Spinal cord (tissue), 10 donors: ENCODE measurements at places on chromosomes 1 and 21. TPM values are rescaled to one million over a fixed set of nuclear protein-coding genes. Genes with fewer than 3 reads are reported as not detected.

SGIP1 gene
- 24.0 TPM for total RNA-seq

GBP3 gene
- total RNA-seq, result 5.8 TPM

OLIG2 gene
- total RNA-seq, result 42.2 TPM

FAM177B gene
- 0.40 TPM for total RNA-seq

ZNF436 gene
- 52.2 TPM for total RNA-seq

TNFSF4 gene
- 1.6 TPM for total RNA-seq
